ENCODE measurements at places on chromosomes 4 and X. TPM values are rescaled to one million over a fixed set of nuclear protein-coding genes. Genes with fewer than 3 reads are reported as not detected.

- DNase-seq: no peak
Measured at GRCh38 chr4:142556570-142557238, 289.4 kb downstream of the INPP4B start.

DNA sequence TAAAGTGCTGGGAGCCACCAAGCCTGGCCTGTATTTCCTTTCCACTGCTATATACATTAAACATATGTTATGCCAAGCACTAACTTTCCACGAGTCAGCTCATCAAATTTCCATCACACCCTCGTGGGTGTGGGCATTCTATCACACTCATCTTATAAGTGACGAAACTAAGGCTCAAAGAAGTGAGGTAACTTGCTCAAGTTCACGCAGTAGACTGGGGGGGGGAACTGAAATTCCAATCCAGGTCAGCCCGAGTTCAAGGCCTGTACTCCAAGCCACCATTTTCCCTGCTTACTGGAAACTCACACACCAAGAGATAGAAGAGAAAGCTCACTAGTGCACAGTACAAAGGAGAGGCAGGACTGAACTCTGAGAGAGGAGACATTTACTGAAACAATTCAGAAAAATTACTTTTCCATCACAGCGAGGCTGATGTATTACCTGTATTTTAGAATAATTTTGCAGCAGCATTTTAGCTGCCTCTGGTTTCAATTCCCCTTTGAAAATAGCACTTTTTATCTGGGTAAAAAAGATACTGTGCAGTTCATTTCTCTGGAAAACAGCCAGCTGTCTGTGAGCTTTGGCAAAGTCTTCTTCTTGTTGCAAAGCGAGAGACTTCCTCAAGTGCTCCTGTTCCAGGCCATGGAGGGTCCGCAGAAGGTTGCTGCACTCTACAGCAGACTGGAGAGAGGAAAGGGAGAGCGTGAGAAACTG lies 76.8 kb downstream of the EVC2 start:
- no peak for DNase-seq

- DNase-seq: no peak
Measured at GRCh38 chr4:101693842-101694398, 96.6 kb upstream of the BANK1 start.

GRCh38 chrX:45454290-45454689 lies 253.6 kb upstream of the DIPK2B start:
- no peak for DNase-seq

- DNase-seq: no peak
Measured at GRCh38 chr4:3613967-3614730, 81.9 kb upstream of the LRPAP1 start.

DNA sequence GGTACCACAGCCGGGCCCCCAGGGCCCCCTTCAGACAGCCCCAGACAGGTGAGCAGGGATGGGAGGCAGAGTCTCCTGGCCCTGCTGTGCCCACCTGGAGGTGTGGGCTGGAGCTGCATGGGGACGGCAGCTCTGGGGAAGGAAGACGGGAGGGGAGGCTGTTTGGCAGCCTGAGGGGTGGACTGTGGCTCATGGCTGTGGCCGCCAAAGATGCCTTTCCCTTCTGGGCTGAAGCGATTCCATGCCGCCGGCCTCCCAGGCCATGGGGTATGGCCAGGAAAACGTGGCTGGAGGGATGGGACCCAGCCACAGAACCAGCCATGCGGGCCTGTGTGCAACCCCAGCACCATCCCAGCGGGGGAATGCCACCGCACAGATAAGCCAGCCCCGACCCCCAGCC lies 65.7 kb downstream of the FAM53A start:
- no peak for DNase-seq

- DNase-seq: no peak
Measured at GRCh38 chr4:142265946-142266345, 580.2 kb downstream of the INPP4B start.

DNA sequence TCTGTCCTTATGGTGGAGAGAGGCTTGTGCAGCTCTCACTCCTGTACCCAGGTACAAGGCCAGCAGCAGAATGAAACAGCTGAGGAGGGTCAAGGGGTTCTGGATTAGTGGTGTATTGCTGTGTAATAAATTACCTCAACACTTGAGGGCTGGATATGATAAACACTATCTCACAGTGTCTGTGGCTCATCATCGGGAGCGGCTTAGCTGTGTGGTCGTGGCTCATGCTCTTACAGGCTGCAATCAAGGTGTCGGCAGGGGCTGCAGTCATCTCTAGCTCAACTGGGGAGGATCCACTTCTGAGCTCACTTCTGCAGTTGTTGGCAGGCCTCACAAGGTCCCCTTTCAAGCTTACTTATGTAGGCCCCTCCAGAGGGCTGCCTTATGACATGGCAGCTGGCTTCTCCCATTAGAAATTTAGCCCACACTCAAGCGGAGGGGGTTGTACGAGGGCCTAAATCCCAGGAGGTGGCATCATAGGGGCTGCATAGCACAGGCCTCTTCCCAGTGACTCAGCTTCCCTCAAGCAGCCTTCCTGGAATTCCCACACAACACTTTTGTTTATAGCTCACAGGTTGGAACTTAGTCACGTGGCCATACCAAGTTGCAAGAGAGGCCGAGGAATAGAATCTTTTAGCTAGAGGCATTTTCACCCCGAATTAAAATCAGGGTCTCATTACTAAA lies 148.2 kb upstream of the RPS6KA3 start:
- DNase-seq: no peak

DNA sequence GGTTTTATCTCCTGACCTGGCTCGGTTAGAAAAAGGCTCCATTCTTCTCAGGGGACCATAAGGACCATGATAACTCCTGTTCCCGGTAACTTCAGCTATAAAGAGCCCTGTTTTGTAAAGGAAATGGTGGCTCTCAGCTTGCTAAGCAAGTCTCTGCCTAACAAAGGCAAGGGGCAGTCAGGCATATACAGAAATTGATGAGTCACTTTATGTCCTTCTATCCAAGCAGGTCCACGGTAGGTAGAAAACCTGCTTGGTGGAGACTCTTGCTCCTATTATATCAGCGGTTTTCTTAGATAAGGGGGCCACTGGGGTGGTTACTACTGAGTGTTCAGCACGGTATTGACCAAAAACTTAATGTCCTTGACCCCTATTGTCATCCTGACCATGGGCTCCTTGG lies 203.0 kb upstream of the KLF8 start:
- DNase-seq: no peak

DNA sequence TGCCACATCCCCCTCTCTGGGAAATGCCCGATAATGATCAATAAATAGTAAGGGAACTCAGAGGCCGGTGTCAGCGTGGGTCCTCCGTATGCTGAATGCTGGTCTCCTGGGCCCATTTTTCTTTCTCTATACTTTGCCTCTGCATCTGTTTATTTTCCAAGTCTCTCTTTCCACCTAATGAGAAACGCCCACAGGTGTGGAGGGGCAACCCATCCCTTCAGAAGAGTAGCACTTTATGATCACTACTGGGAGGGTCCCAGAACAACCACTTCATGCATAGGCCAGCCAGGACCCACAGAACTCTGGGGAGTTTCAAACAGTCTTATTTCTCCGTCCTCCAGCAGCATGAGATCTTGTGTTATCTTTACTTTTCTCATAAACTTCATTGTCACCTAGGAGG lies 100.1 kb downstream of the CEP44 start:
- no peak for DNase-seq

GRCh38 chr4:97942951-97943350 lies 200.3 kb downstream of the STPG2 start:
- no peak for DNase-seq

- no peak for DNase-seq
Measured at GRCh38 chr4:184370711-184371389, 103.5 kb downstream of the IRF2 start.

GRCh38 chr4:76250962-76251361 lies 559 bp upstream of the FAM47E start:
- no peak for DNase-seq

DNA sequence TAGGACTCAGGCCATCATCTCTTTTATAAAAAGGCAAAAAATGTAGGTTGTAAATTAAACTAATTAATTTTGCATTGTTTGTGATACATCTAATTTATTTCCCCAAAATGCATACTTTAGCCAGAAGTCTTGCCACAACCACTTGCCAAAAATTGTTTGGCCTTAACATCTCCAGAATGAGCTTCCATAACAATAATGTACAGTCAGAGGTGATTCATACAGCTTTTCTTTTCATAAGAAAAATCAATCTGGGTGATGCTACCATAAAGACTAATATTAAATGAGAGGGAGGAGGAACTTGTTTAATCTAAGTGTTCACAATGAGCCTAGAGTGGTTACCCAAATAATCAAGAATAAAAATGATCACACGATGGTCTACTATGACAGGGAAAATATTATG lies 59.3 kb downstream of the AMMECR1 start:
- no peak for DNase-seq

DNA sequence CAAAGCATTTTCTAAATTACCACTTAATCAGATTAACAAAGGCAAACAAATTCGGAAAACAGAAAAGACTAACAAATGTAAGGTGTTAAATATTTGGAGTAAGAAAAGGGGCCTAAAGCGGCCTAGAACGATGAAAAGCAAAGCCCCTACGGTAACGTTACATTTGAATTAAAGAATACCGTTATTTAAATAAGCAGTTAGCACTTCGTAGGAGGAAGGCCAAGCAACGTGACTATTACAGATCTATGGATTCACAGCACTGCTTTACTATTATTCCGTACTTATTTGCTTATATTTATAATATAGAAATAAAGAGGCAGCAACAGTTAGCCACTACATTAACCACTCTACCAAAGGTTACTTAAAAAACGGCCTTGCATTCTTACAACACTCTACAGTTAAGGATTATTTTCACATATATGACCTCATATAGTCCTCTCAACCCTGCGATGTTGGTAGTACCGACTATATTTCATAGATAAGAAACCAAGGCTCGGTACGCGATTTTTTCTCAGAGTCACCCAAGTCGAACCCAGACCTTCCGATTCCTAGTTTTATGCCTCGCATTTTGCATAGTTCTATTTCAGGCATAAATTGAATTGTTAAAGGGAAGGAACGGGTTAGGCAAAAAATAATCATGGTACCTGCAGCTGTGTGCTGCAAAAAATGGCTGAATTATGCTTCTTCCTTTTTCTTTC lies 2.9 kb downstream of the KLHL15 start:
- peak; percentile 18 for DNase-seq

DNA sequence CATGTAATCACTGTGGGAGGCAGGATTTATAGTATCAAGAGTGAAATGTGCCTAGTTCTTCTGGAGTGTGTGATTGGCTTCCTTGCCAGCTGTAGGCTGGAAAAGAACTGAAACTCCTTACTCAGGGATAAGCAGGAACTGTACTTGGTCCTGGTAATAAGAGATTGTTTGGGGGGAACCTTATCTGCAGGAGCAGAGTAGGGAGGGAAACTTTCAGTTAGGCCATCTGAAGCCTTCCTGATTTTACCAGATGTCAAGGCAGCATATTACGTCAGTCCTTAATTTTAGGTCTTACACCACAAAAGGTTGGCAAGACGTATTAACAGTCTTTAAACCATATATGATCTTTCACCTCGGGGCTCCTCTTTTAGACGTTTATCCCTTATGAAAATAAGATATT lies 231.5 kb upstream of the FMR1 start:
- no peak for DNase-seq

GRCh38 chr4:79088946-79089691 lies 149.9 kb upstream of the PAQR3 start:
- DNase-seq: peak; percentile 22

GRCh38 chr4:159229164-159229563 lies 126.3 kb downstream of the RAPGEF2 start:
- peak; percentile 36 for DNase-seq

GRCh38 chrX:25019707-25020390 lies 4.1 kb upstream of the ARX start:
- DNase-seq: no peak

GRCh38 chrX:13571136-13571535 lies 1.7 kb downstream of the EGFL6 start:
- DNase-seq: no peak

GRCh38 chrX:139881572-139881971 lies 51.3 kb downstream of the ATP11C start:
- no peak for DNase-seq

DNA sequence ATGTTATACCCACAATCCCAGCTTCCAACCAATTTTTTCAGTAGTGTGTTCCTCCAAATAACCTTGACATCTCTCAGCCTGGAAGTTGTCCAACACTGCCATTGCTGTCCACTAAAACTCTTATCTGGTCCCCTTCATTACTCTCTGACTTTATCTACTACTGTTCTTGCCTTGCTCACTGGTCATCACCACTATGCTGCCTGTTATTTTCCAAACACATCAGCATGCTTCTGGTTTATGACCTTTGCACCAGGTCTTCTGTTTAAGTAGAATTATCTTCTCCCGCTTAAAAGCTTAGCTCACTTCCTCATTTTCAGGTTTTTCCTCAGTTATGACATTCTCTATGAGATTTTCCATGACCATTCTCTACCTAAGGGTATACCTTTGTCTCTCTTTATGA lies 5.5 kb downstream of the ELMOD2 start:
- no peak for DNase-seq

DNA sequence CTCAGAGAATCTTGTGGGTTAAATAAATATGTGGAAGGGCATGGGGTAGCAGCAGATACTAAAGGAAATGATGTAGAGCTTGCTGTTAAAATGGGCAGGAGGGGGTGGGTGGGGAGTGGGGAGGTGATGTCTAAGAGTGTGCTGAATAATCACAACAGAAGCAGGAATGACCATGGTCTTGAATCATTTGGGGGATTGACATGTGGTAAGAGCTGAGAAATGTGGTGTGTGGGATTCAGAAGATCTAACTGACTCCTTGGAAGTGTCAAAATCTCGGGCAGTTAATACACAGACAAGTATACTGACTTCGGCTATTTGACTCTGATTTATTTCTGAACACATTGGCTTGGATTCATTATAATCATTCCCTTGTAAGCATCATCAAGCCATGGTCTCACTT lies 6.8 kb downstream of the VGLL1 start:
- DNase-seq: no peak

DNA sequence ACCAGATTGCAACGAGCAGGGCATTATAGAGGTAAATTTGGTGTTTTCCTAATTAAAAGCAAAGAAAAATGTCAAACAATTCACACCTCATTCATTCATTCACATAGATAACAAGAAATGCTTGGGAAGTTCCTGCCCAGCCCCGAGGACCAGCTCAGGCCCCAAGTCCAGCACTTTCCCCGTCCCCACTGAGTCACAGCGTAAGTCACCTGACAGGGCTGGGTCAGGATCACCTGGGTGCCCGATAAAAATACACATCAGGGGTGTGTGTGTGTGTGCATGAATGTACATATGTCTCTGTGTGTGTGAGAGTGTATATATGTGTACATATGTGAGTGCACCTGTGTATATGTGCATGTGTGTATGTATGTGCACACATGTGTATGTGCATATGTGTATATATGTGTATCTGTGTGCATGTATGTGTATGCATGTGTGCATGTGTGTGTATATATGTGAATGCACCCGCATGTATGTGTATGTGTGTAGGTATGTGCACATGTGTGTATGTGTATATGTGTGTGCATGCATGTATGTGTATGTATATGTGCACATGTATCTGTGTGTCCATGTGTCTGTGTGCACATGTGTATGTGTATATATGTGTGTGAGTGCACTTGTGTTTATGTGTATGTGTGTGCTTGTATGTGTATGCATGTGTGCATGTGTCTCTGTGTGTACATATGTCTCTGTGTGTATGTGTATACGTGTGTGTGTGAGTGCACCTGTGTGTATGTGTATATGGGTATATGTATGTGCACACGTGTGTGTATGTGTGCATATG lies 18.6 kb upstream of the SH3TC1 start:
- no peak for DNase-seq

HTN1 gene
- 0.07 TPM for polyA plus RNA-seq

UCHL1 gene
- polyA plus RNA-seq: 99.9 TPM

UNC5C gene
- 44.7 TPM for polyA plus RNA-seq

PRRG1 gene
- polyA plus RNA-seq: 21.8 TPM

ADAMTS3 gene
- polyA plus RNA-seq: 15.7 TPM

F11 gene
- 5.3 TPM for polyA plus RNA-seq

KIF4A gene
- polyA plus RNA-seq: 26.0 TPM

GRIA2 gene
- polyA plus RNA-seq: 2.4 TPM
